ENCODE measurements at places on chromosomes 7 and 10.

DNA sequence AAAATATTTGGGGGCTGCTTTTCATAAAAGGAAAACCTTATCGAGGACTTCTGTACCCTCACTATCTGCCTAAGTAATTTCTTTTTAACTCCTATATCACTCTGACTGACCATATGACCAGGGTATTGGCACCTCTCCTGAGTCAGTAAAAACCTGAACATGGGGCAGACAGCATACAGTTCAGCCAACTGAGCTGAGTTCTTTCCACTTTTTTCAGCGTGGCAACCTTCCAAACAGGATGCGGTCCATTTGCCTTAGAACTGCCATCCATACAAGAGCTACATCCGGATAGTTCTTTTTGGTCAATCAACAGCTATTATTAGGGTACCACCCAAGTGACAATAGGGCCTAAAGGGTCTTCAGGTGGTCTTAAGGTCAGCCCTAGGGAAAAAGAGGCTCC lies 122.6 kb downstream of the MARCHF5 start:
- no peak for DNase-seq

DNA sequence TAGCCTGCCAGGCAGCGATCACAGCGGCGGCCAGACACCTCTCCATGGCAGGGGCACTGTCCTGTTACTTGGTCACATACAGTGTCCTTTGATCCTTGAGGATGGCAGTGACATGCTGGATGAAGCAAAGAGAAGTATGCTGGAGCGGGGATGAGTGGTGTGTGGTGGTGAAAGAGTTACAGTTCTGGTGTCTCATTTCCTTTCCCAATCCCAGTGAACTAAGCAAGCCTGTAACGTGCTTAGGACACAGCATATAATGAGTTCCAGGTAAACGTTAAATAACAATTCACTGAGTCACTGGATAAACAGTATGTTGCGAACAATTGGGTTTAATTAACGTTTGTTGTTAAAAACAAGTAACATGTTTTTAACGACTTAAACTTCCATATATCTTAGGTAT lies 63.5 kb upstream of the LAMB1 start:
- no peak for DNase-seq

- no peak for DNase-seq
These were observed 56.7 kb downstream of the CFAP46 start for GRCh38 chr10:132885451-132886210.

DNA sequence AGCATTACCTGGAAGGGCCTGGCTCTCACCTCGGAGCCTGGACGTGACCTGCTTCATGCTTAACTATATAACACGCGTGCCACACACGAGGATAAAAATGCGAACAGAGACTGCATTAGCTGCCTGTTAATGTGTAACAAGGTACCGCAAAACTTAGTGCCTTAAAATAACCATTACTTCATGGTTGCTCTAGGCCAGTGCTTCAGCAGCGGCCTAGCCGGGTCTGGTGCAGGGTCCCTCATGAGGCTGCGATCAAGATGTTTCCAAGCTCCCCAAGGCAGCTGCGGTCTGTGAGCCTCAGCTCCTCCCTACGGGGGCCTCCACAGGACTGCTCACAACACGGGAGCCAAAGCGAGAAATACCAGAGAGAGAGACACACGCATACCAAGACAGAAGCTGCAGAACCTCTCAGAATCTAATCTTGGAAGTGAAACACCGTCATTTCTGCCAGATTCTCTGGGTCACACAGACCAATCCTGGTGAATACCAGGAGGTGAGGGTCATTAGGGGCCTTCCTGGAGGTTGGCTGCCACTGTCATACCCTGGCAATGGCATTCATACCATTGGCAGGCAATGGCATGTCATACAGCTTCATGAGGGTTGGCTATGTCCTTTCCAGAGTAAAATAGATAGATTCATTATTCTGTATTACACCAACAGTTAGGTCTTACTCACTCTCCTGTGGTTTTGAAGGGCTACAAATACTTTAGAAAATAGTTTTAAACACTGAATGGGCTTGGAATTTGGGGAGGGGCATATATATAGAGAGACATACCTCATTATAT lies 94.5 kb downstream of the HIPK2 start:
- no peak for DNase-seq

- no peak for DNase-seq
These were observed 19.1 kb upstream of the GPAM start for GRCh38 chr10:112202561-112203241.

DNA sequence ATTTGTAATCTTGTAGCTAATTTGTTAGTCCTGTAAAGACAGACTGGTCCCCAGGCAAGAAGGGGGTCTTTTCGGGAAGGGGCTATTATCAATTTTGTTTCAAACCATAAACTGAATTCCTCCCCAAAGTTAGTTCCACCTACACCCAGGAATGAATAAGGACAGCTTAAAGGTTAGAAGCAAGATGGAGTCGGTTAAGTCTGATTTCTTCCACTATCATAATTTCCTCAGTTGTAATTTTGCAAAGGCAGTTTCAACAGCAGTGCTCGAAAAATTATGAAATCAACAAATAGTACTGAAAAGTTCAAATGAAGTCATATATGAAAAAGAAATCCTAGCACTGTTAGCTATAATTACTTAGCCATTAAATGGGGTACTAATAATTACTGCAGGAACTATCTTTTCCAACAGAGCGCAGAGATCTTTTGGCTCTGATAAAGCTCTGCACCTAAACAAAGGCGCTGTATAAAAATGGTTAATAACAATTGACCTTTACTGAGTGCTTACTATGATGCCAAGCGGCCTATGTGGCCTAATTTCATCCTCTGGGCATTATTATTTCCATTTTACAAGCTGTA lies 756 bp upstream of the SEC24C start:
- DNase-seq: no peak

GRCh38 chr10:27369880-27370279 lies 129.3 kb upstream of the ACBD5 start:
- DNase-seq: no peak

DNA sequence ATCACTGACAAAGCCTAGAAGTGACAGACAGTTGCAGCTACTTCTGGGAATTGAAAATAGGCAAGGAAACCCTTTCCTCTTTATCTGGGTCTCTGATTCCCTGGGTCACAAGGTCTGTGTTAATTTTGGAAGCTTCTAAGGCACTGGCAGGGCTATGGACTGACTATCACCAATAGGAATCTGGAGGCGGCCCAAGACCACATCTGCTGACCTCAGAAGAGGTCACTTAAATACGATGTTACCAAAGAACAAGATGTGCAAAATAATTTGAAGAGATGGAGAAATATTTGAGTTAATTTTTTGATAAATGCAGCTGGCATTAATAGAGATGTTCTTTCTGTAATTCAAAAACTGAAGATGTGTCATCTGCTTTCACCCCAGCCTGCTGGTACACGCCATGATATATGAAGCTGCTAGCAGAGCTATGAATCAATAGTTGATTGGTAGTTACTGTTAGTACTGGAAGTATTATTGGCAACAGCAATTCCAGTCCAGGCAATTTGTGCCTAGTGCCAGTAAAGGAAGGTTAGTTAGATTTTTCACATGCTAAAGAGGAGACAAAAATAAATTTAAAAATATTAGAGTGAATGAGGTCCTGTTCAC lies 5.5 kb upstream of the STEAP4 start:
- DNase-seq: no peak

DNA sequence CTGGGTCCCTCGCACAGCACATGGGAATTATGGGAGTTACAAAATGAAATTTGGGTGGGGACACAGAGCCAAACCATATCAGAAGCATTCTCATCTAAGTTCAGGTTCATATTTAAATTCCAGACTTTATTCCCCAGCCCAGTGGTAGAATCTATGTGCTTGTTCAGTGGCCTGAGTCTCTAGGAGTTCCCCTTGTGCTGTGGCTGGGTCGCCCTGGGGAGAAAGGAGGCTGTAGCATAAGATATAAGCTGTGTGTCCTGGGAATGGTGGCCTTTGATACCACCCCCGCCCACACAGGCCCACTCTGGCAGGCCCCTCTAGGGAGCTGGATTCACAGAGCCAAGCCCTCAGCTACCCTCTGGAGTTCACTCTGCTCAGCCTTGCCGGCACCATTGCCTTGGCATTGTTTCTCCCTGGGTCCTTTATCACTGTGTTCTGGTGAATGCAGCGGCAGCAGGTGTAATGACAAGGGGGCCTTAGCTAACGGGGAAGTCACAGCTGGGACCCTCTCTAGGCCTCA lies 64.2 kb downstream of the MINDY4 start:
- no peak for DNase-seq

DNA sequence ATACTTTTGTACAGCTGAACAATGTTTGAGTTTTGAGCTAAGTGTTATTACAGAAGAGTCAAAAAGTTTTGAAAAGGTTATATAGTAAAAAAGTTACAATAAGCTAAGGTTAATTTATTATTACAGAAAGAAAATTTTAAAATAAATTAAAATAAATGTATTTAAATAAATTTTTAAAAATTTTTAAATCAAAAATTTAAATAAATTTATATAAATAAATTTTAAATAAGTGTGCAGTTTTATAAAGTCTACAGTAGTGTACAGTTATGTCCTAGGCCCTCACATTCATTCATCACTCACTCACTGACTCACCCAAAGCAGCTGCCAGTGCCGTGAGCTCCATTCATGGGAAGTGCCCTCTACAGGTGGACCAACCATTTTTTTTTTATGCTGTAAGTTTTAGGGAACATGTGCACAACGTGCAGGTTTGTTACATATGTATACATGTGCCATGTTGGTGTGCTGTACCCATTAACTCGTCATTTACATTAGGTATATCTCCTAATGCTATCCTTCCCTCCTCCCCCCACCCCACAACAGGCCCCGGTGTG lies 462.9 kb upstream of the ZMIZ1 start:
- DNase-seq: no peak

DNA sequence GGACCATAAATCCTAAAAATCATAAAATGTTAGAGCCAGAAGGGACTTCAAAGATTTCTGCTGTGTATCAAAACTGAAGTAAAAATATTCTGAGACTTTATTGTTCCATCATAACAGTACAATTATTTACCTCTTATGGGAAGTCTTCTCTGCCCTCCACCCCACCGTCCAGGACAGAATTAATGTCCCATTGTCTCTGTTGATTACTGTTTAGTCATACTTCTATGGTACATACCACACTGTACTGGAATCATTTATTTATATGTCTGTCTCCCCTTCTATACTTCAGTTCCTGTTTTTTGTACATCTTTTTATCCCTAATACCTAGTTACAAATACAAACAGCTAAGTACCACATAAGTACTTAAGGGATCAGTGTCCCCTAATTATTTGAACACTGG lies 91.4 kb upstream of the CAPZA2 start:
- no peak for DNase-seq

DNA sequence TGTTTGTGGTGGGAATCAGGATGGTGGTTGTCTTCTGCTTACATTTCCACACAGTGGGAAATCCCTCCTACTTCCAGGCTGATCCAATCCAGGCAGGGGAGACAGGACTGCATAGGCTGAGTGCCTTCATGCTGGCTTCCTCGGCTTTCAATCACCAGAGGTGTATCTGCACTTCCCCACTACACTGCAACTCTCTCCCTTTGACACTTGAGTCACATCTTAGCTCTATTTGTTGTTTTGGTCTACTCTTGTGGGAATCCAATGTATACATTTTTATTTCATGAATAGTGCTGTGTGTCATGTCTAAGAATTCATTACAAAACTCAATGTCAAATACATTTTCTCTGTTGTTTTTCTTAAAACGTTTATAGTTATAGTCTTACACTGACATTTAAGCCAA lies 735.6 kb downstream of the XPNPEP1 start:
- no peak for DNase-seq

- DNase-seq: no peak
These were observed 26.3 kb upstream of the PPIF start for GRCh38 chr10:79320820-79321493.

DNA sequence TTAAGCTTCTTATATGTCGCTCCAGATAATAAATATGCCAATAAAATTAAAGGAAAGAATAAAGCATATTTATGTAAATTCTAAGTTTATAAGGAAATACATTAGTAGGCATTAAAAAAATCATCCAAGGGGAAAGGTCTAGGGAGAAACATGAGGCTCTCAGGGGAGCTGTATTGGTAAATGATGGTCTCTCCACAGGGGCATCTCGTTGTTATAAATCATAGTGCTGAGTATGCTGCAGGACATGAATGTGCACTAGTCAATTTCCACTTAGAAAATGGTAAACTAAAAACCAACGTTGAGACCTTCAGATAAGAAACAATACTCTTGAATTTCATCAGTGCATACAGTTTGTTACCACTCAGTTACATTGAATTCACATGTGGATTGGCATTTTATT lies 194.0 kb upstream of the AHR start:
- DNase-seq: no peak

- no peak for DNase-seq
These were observed 138.1 kb downstream of the NOC3L start for GRCh38 chr10:94224656-94225055.

GRCh38 chr7:24732646-24733413 lies 24.4 kb downstream of the GSDME start:
- DNase-seq: no peak
